ENCODE measurements at places on chromosomes 3 and 15. TPM values are rescaled to one million over a fixed set of nuclear protein-coding genes. Genes with fewer than 3 reads are reported as not detected.

DNA sequence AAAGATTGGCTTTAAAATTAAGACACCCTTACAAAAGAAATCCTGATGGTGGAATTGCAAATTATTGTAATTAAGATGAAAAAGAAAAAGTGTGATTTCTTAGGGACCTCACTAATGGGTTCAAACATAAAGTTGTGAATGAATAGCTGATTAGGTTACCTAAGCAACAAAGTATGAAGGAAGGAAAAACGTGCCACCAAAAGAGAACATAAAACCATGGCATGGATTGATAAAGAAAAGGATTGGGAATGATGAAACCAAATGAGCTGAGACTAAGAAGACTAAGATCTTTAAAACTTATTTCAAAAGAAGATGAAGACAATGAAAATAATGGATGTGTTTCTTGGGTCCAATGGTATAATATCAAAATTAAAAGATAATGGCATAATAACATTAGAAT, 32.2 kb upstream of the GUCA1C start:
- H3K27ac ChIP-seq: no peak overlapping the region
- no peaks in the 10 kb centered on the region for H3K36me3 ChIP-seq
- no peaks in the 10 kb centered on the region for H3K4me1 ChIP-seq
- H3K27me3 ChIP-seq: no peaks in the 10 kb centered on the region
- H3K4me3 ChIP-seq: no peak overlapping the region
- DNase-seq: no peak

GRCh38 chr15:69595009-69595791, 142.6 kb downstream of the RPLP1 start:
- H3K4me3 ChIP-seq: peak overlapping the region; percentile 58
- H3K27me3 ChIP-seq: no peaks in the 10 kb centered on the region
- H3K36me3 ChIP-seq: no peaks in the 10 kb centered on the region
- H3K27ac ChIP-seq: peak overlapping the region; percentile 98
- peaks cover 38% of the 10 kb centered on the region for H3K4me1 ChIP-seq

GRCh38 chr3:123337226-123337625, 111.7 kb downstream of the ADCY5 start:
- no peak overlapping the region for H3K4me3 ChIP-seq
- no peak for DNase-seq
- H3K4me1 ChIP-seq: peaks cover 68% of the 10 kb centered on the region
- H3K36me3 ChIP-seq: no peaks in the 10 kb centered on the region
- H3K27ac ChIP-seq: no peak overlapping the region
- no peaks in the 10 kb centered on the region for H3K27me3 ChIP-seq

DNA sequence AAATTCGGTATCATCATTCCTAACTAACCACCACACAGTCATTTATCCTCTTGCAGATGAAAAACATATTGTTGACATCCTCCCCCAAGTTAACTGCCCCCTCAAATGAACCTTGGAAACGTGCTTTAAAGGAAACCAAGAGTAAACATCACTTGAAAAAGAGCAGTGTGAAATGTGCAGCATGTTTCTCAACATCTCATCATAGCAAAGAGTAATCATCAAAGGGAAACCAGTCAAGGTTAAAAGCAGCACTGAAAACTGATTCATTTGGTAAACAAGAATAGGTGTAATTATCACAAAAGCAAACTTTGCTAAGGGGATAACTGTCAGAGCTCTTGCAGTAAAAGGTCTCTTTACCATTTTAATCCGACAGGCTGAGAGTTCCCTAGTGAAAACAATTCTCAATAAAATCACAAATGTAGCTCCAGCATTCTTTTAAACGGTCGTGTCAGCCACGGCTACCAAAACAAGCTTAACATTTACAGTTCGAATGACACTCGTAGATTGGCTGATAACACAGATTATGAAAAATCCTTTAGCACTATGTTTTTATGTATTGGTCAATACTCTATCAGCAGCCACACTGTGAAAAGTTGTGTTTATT, 461.0 kb downstream of the GBE1 start:
- H3K4me3 ChIP-seq: no peak overlapping the region
- H3K27me3 ChIP-seq: no peaks in the 10 kb centered on the region
- no peak for DNase-seq

- H3K4me1 ChIP-seq: no peaks in the 10 kb centered on the region
- peaks cover 13% of the 10 kb centered on the region for H3K36me3 ChIP-seq
- no peaks in the 10 kb centered on the region for H3K27me3 ChIP-seq
- no peak overlapping the region for H3K27ac ChIP-seq
- H3K4me3 ChIP-seq: no peak overlapping the region
Measured at GRCh38 chr3:62261121-62261520, 112.2 kb downstream of the FEZF2 start.

- H3K27ac ChIP-seq: no peak overlapping the region
- H3K4me1 ChIP-seq: peaks cover 13% of the 10 kb centered on the region
- no peak for DNase-seq
- no peaks in the 10 kb centered on the region for H3K36me3 ChIP-seq
- H3K27me3 ChIP-seq: no peaks in the 10 kb centered on the region
Measured at GRCh38 chr3:125186800-125187598, 25.5 kb downstream of the SLC12A8 start.

DNA sequence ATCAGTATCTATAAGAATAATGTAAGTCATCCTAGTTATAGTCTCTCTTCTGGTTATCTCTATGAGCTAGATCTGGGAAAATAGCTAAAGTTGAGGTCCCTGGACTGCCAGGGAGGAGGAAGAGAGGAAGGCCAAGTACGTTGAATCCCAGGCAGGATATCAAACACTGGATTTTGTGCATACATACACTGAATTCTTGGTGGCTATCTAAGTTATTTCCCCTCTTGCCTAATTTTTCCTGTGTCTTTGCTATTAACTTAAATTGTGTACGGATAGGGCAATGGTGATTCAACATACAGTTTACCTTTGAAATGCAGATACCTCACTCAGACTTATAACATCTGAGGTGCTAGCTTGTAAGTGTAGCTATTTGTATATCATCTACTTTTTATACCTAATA, 27.2 kb downstream of the FBXO22 start:
- H3K4me1 ChIP-seq: peaks cover under 1% of the 10 kb centered on the region
- no peak overlapping the region for H3K27ac ChIP-seq
- no peak overlapping the region for H3K4me3 ChIP-seq
- DNase-seq: no peak
- peaks cover 15% of the 10 kb centered on the region for H3K36me3 ChIP-seq

DNA sequence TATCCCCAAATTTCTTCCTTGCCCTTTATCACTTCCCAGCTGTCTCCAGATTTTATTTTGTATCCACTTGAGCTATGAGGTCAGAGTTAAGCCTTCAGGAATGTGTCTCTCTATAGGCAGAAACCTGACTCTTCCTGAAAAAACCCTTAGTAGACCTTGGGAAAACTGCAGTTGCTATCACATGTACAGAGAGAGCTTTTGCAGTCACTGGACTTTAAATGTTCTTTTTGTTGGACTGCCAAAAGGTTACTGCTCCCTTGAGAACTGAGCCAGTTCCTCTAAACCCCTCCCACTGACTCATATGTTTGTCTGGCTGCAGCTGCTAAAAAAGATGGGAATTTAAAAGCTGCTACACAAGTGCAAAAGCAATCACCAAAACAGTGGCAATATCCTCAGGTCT, 169.1 kb upstream of the CCDC54 start:
- DNase-seq: no peak
- no peaks in the 10 kb centered on the region for H3K36me3 ChIP-seq
- H3K27ac ChIP-seq: peak overlapping the region; percentile 59
- peaks cover 24% of the 10 kb centered on the region for H3K4me1 ChIP-seq
- H3K4me3 ChIP-seq: peak overlapping the region; percentile 42

DNA sequence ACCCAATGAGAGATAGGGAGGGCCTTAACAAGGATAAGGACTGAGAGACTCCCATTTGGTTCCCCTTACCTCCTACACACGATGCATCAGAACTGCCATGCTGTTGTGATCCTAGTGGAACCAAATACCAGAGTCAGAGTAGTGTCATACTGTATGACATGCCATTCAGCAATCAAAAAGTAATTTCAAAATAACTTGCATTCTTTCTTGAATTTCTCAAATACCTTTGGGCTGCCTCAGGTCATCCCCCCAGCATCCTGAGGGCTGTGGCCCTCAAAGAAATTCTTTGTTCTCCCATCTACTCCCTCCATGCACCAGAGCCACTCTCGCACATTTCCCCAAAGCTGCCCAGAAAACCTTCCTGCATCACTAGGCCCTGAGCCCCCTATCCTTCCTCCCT, 68.9 kb upstream of the PPP2R3A start:
- no peak overlapping the region for H3K27ac ChIP-seq
- no peaks in the 10 kb centered on the region for H3K27me3 ChIP-seq
- DNase-seq: no peak
- H3K4me3 ChIP-seq: no peak overlapping the region
- no peaks in the 10 kb centered on the region for H3K36me3 ChIP-seq

GRCh38 chr15:60701261-60702019, 222.5 kb upstream of the ICE2 start:
- no peak overlapping the region for H3K4me3 ChIP-seq
- no peaks in the 10 kb centered on the region for H3K36me3 ChIP-seq
- DNase-seq: no peak
- H3K27me3 ChIP-seq: no peaks in the 10 kb centered on the region
- no peak overlapping the region for H3K27ac ChIP-seq
- no peaks in the 10 kb centered on the region for H3K4me1 ChIP-seq

DNA sequence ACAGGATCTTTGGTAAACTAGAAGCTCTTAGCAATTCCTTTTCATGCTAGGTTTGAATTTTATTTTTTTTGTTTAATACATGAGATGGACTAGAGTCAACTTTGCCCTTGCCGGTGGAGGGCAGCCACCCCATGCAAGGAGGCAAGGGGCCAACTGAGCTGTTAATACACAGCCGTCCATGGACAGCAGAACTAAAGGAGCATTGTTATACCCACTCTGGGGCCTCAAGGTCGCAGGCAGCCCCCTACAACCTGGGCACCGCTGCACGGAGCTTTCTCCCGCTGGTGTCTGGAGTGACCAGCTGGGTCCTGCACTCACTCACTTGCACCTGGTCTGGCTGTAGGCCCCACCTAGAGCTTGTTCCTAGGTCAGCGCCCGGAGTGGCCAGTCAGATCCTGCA, 47.9 kb upstream of the ACKR4 start:
- H3K27me3 ChIP-seq: no peaks in the 10 kb centered on the region
- H3K4me1 ChIP-seq: peaks cover 18% of the 10 kb centered on the region
- no peak for DNase-seq
- H3K36me3 ChIP-seq: no peaks in the 10 kb centered on the region

The CAPN3 gene
- 19.8 TPM for total RNA-seq

The LRRN1 gene
- total RNA-seq: 7.7 TPM

The TP63 gene
- 0.42 TPM for total RNA-seq

The SLC28A2 gene
- not detected for total RNA-seq
